Left forelimb (tissue), 1 donor: ENCODE measurements at places on chromosomes 16 and 17.

- DNase-seq, result no peak
Measured at GRCh38 chr17:50920891-50921586, 54.9 kb upstream of the TOB1 start.

GRCh38 chr16:47779201-47780016 lies 318.3 kb downstream of the PHKB start:
- DNase-seq, result no peak

GRCh38 chr17:62706598-62707424 lies 79.3 kb downstream of the MRC2 start:
- DNase-seq, result peak; percentile 42

DNA sequence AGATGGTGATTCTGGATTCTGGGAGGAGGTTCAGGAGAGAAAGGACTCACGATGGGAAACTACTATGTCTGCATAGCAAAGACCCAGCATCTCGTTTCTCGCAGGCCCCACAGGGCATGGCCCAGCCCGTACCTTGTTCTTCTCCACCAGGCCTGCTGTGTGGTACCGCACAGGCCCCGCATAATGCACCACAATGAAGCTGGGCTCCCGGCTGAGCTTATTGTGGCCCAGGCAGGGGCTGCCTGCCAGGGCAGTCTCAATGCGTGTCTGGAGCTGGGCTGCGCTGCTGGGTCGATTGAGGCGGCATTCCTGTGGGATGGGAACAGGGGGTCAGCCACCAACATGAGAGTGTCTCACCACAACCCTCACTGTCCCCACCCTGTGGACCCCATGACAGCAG lies 20.4 kb downstream of the ZNHIT3 start:
- DNase-seq, result no peak

DNA sequence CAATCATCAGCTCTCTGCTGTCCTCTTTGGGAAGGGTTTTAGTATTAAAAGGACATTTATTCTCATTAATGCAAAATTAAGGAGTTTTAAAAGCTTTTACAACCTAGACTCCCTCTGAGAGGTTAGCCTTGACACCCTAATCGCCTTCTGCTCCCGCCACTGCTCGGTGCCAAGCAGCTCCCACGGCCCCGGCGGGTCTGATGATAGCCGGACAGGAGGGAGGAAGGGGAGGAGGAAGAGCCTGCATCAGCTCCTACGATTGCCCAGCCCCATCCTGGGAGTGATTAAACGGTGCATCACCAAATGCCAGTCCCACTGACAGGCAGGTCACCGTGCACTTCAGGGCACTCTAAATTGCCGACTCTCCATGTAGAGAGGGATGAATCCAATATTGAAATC lies 8.3 kb downstream of the SHPK start:
- no peak for DNase-seq

DNA sequence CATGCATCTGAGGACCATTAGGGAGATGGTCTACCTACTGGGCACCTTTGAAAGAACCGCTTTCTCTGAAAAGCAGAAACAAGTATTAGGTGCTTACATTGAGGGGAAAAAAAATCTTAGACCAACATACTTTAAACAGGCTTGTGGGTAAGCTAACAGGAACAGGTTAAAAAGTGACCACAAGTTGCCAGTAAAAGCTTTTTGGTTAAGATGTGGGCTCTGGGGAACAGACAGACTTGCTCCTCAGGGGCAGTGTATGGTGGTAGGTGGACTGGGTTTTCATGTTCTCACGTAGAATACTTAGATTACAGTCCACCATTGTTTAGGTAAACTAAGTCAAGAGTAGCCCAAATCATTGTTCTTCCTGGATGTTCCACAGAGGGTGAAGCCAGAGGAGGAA lies 41.2 kb downstream of the REXO5 start:
- DNase-seq, result no peak

DNA sequence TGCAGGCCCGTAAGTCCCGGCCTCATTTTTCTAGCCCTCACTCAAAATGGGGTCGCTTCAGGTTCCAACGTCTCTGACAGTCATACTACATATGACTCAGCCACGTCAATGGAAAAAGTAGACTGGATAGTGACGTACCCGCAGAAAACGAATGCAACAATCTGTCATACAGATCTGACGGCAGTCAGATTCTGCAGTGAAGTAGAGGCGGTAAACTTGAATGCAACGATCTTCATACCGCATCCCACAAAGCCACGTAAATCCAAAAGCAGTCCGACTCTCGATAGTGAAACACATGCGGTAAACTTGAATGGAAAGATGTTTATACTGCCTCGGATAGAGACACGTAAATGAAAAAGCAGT lies 38.4 kb upstream of the ARL4D start:
- peak; percentile 73 for DNase-seq

- no peak for DNase-seq
Measured at GRCh38 chr17:43935926-43936261, 6.4 kb downstream of the PPY start.

- no peak for DNase-seq
Measured at GRCh38 chr17:13337151-13337550, 264.6 kb downstream of the HS3ST3A1 start.

- DNase-seq, result no peak
Measured at GRCh38 chr17:74566132-74566753, 1.1 kb downstream of the CD300H start.

GRCh38 chr16:10981697-10982216 lies 37.4 kb downstream of the CLEC16A start:
- DNase-seq, result no peak

- DNase-seq, result no peak
Measured at GRCh38 chr17:46023783-46024388, 24.8 kb downstream of the STH start.

- DNase-seq, result no peak
Measured at GRCh38 chr16:65781855-65782254, 584.6 kb upstream of the CDH5 start.

- DNase-seq, result no peak
Measured at GRCh38 chr17:79088997-79089328, 14.3 kb downstream of the ENGASE start.

- DNase-seq, result peak; percentile 85
Measured at GRCh38 chr17:38451840-38452529, 23.7 kb downstream of the ARHGAP23 start.

DNA sequence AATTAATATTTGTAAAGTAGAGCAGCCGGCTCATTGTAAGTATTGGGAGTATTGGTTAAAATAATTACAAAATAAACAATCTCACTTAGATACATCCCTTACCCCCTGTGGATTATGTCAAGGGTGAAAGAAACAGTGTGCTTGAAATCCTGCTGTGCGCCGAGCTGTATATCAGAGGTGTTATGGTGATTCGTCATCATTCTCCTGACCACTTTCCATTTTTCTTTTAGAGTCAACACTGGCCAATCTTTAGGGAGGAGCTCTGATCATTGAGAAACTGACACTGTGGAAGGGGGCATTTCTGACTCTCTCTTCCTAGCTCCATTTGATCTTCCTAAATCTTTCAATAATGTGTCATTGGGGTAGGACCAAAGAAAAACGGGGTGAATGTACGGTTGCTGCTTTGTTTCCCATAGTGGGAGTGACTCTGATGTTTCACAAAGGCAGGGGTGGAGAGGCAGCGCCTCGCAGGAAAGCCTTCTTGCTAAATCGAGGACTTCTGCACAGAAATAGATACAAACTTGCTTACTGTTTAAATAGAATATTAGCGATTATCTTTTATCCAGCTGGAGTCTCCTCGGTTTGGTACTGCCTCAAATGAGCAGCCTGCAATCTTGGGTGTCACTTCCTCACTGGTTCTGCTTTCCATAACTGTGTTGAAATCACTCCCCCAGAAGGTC lies 123.4 kb downstream of the PRKCB start:
- no peak for DNase-seq

DNA sequence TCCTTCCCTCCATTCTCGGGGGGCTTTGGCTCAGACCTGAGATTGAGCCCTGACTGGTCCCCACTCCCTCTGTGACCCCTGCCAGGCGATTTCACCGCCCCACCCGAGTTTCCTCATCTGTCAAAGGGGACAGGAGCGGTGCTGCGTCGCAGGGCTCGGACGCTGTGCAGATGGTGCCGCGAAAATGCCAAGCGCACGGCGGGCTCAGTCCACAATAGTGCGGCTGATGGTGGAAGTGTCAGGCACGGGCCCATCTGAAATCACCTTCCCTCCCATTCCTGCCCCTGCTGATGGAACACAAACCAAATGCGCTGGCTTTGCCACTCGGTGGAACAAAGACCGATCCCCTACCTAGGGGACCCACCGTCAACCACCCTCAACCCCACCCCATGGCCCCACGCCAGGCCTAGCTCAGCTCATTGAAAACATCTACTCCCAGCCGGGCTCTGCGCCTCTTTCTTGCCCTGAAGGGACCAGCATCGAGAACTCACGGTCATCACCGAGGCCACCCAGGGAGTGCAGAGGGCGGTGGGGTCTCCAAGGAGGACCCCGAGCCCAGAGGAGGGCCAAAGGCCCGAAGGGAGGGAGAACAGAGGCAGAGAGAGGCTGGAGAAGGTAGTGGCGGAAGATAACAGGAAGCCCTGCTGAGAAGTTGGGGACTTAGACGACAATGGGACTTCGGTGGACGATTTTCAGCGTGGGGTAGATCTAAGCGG lies 1.4 kb downstream of the CARHSP1 start:
- DNase-seq, result no peak

DNA sequence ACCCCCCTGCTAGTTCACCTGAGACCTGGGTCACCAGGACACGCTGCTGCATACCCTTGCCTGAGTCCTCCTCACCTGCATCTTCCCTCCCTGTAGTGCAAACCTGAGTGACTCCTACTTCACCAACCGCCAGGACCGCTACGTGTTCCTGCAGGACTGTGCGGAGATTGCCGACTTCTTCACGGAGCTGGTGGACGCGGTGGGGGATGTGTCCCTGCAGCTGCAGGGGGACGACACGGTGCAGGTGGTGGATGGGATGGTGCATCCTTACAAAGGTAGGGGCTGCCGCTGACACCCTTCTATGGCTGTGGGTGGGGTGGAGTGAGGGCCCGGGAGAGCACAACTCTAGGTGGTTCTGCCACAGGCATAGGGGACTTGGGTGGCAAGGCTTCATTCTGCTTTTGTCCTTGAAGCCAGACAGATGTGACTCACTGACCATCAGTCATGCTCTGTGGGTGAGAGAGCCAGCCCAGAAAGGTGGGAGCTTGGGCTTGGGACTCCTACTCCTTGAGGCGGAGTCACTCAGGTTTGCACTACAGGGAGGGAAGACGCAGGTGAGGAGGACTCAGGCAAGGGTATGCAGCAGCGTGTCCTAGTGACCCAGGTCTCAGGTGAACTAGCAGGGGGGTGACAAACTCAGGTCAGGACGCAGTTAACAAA lies 22.3 kb downstream of the PGS1 start:
- DNase-seq, result no peak
